ENCODE measurements at places on chromosomes 2 and 18. TPM values are rescaled to one million over a fixed set of nuclear protein-coding genes. Genes with fewer than 3 reads are reported as not detected.

CCBE1 gene
- 0.61 TPM for polyA plus RNA-seq

EML6 gene
- polyA plus RNA-seq = not detected

HDAC4 gene
- 3.7 TPM for polyA plus RNA-seq

PRKAG3 gene
- not detected for polyA plus RNA-seq

ARHGEF4 gene
- 1.8 TPM for polyA plus RNA-seq

UBE2F gene
- polyA plus RNA-seq = 60.2 TPM

TLX2 gene
- not detected for polyA plus RNA-seq

COL5A2 gene
- polyA plus RNA-seq = 13.1 TPM

RGPD3 gene
- polyA plus RNA-seq = not detected

CNGA3 gene
- not detected for polyA plus RNA-seq

SPP2 gene
- not detected for polyA plus RNA-seq

DPP10 gene
- polyA plus RNA-seq = 1.1 TPM

SIX3 gene
- polyA plus RNA-seq = not detected

GYPC gene
- 78.4 TPM for polyA plus RNA-seq

GNAL gene
- 2.1 TPM for polyA plus RNA-seq

SLC11A1 gene
- 4.5 TPM for polyA plus RNA-seq

CYS1 gene
- 5.8 TPM for polyA plus RNA-seq

RNF125 gene
- 1.2 TPM for polyA plus RNA-seq

TOGARAM2 gene
- 0.56 TPM for polyA plus RNA-seq

B4GALT6 gene
- polyA plus RNA-seq = 0.92 TPM

AGBL5 gene
- polyA plus RNA-seq = 13.6 TPM

KCNG2 gene
- 0.08 TPM for polyA plus RNA-seq

BCL2L11 gene
- polyA plus RNA-seq = 4.6 TPM

CBLN2 gene
- not detected for polyA plus RNA-seq

FBXO15 gene
- polyA plus RNA-seq = 0.75 TPM

ARHGAP25 gene
- 3.6 TPM for polyA plus RNA-seq

TPRKB gene
- 60.9 TPM for polyA plus RNA-seq

UCN gene
- 4.1 TPM for polyA plus RNA-seq

FAM110C gene
- polyA plus RNA-seq = 6.9 TPM

BCL11A gene
- 4.2 TPM for polyA plus RNA-seq

KIAA2012 gene
- not detected for polyA plus RNA-seq

PXDN gene
- 8.0 TPM for polyA plus RNA-seq

ABCG8 gene
- not detected for polyA plus RNA-seq

IL18R1 gene
- 2.7 TPM for polyA plus RNA-seq

PTH2R gene
- polyA plus RNA-seq = not detected

TMEM185B gene
- 3.4 TPM for polyA plus RNA-seq

ANKRD30B gene
- polyA plus RNA-seq = 0.10 TPM

CTNNA2 gene
- polyA plus RNA-seq = 0.28 TPM

OTOS gene
- polyA plus RNA-seq = not detected

GCG gene
- polyA plus RNA-seq = 0.83 TPM

VWA3B gene
- polyA plus RNA-seq = 0.46 TPM

UGT1A7 gene
- 3.4 TPM for polyA plus RNA-seq

MC5R gene
- not detected for polyA plus RNA-seq

LDLRAD4 gene
- polyA plus RNA-seq = 2.0 TPM

TEX44 gene
- polyA plus RNA-seq = not detected

IL36B gene
- not detected for polyA plus RNA-seq

AKAIN1 gene
- polyA plus RNA-seq = 3.2 TPM
